ENCODE measurements at places on chromosomes 6 and 20. TPM values are rescaled to one million over a fixed set of nuclear protein-coding genes. Genes with fewer than 3 reads are reported as not detected.

The CCDC170 gene
- total RNA-seq = not detected

- H3K27me3 ChIP-seq = no peaks in the 10 kb centered on the region
- DNase-seq = no peak
- H3K36me3 ChIP-seq = no peaks in the 10 kb centered on the region
Observed at GRCh38 chr20:59808729-59809381, 124.6 kb downstream of the SYCP2 start.

- H3K4me3 ChIP-seq = no peak overlapping the region
- no peak for DNase-seq
- no peaks in the 10 kb centered on the region for H3K36me3 ChIP-seq
Observed at GRCh38 chr6:126672649-126673048, 332.7 kb downstream of the CENPW start.

- H3K27me3 ChIP-seq = no peaks in the 10 kb centered on the region
- no peaks in the 10 kb centered on the region for H3K36me3 ChIP-seq
- DNase-seq = peak; percentile 97
- H3K4me3 ChIP-seq = peak overlapping the region; percentile 34
Observed at GRCh38 chr20:31712564-31713311, 9.9 kb downstream of the BCL2L1 start.

The DACT2 gene
- total RNA-seq = 0.24 TPM

- H3K27me3 ChIP-seq = no peaks in the 10 kb centered on the region
- no peak overlapping the region for H3K27ac ChIP-seq
- H3K4me1 ChIP-seq = peaks cover 13% of the 10 kb centered on the region
- H3K36me3 ChIP-seq = no peaks in the 10 kb centered on the region
- DNase-seq = no peak
- no peak overlapping the region for H3K4me3 ChIP-seq
Observed at GRCh38 chr6:24431045-24431451, 28.3 kb downstream of the MRS2 start.

DNA sequence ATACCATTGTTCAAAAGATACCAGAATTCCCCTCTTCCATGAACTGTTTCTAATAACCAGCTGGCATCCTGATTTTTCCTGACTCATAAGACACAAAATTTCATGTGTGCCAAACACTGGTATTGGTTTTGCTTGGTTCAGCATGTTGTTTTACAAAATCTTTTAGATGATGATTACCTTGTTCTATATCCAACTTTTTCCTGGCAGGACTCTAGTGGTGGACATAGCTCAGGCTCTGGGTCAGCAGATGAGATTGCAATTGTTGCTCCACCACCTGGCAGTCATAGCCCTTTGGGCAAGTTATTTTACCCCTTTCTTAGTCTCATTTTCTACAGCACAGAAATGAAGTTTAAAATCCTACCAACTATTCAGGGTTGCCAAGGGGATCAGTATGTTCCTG is 6.2 kb downstream of the TRIM38 start:
- DNase-seq = no peak
- H3K4me3 ChIP-seq = no peak overlapping the region
- no peaks in the 10 kb centered on the region for H3K27me3 ChIP-seq
- peaks cover 37% of the 10 kb centered on the region for H3K4me1 ChIP-seq

The SNAI1 gene
- total RNA-seq = 1.3 TPM

- no peak overlapping the region for H3K27ac ChIP-seq
- no peaks in the 10 kb centered on the region for H3K4me1 ChIP-seq
- no peak overlapping the region for H3K4me3 ChIP-seq
Observed at GRCh38 chr6:168294901-168295300, 24.7 kb downstream of the DACT2 start.

DNA sequence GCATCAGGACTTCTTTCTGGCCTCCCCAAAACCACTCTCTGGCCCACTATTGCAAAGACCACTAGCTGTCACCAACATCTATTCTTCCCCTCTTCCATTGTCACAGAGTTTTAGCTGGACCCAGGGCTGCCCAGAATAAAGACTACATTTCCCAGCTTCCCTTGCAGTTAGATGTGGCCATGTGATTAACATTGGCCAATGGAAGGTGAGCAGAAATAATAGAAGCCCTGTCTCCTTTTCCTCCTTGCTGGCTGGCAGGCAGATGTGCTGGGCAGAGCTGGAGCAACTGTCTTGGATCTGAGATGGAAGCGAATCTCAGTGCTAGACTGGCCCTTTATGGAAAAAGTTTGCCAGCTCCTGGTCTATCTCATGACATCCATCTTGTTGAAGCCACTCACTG is 97.0 kb downstream of the KCNB1 start:
- peaks cover 73% of the 10 kb centered on the region for H3K4me1 ChIP-seq
- peak overlapping the region; percentile 67 for H3K27ac ChIP-seq
- no peaks in the 10 kb centered on the region for H3K27me3 ChIP-seq
- no peak overlapping the region for H3K4me3 ChIP-seq
- no peaks in the 10 kb centered on the region for H3K36me3 ChIP-seq
- peak; percentile 47 for DNase-seq

DNA sequence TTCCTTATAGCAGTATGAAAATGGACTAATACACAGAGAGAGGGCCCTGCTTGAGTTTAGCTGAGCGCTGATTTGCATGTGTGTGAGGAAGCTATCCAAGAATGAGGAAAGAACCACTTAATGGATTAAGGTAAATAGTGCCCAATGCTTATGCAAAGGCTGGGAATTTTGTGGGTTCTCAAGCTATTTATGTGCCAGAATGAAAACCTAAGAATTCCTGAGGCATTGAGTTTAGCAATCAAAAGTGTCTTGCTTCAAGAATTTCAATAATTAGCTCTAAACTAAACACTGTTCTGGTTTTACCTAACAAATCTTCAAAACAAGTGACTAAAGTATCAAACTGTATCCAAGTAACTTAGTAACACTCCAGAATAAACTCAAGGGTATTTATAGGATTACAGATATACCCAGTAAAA is 7.0 kb upstream of the OR14J1 start:
- H3K4me1 ChIP-seq = no peaks in the 10 kb centered on the region
- H3K36me3 ChIP-seq = no peaks in the 10 kb centered on the region
- DNase-seq = no peak

The ERVFRD-1 gene
- total RNA-seq = not detected

DNA sequence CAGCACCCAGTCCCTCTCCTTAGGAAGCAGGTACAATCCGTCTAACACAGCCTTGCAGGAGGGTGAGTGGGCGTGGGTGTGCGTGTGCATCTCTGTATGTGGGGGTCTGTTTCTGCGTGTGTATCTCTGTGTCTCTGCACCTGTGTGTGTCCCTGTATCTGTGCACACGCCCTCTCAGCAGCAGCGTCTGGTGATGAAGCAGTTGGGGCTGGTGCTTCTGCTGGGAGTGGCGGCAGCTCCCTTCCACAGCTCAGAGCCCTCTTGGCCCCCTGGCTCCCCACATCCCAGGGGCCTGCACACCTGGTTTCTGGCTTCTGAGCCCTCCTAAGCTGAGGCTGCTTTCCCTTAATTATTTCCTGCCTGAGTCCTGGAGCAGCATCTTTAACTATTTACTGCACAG is 49.5 kb upstream of the CCDC167 start:
- no peak overlapping the region for H3K4me3 ChIP-seq
- H3K27ac ChIP-seq = no peak overlapping the region
- no peaks in the 10 kb centered on the region for H3K4me1 ChIP-seq
- H3K27me3 ChIP-seq = peaks cover 2% of the 10 kb centered on the region
- DNase-seq = no peak
- no peaks in the 10 kb centered on the region for H3K36me3 ChIP-seq

Measured in gastrocnemius medialis (tissue), 4 donors.